Foreskin fibroblast (primary cell): ENCODE measurements at places on chromosomes 3 and 15.

DNA sequence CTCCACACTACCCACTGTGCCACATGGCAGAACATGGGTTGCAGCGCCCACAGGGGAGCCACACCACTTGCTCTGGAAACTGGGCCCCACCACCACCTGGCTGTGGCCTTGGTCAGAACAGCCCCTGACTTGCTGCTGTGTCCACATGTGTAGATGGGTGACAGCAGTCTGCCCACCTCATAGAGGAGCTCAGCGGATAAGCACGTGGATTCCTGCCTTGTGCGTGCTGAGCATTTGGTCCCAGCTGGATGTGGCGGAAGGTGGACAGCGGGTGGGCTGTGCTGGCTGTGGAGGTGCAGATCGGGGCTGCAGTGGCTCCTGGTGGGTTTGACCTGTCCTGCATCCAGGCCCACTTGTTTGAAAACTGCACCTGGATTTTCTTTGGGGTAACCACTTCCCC, 6.0 kb upstream of the PLXNA1 start:
- DNase-seq, result no peak

- no peak for DNase-seq
Measured at GRCh38 chr3:139016430-139017048, 4.2 kb downstream of the PRR23B start.

- no peak for DNase-seq
Measured at GRCh38 chr3:158210067-158210466, 100.2 kb downstream of the RSRC1 start.

DNA sequence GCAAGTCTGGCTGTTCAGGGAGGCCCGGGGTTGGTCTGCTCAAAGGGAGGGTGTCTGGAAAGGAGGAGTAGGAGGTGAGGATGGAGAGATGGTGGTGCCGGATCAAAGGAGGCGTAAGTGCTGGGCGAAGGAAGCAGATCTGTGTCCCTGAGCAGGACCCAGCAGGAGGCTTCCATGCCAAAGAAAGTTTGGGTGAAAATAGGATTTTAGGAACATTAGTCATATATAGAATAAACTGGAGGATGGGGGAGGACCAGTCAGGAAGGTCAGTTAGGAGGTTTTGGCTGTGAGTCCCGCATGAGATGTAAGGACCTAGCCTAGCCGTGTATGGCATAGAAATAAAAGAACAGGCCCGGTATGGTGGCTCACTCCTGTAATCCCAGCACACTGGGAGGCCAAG, 28.6 kb upstream of the VPS8 start:
- no peak for DNase-seq

GRCh38 chr3:58388550-58389091, 45.0 kb downstream of the PDHB start:
- peak; percentile 84 for DNase-seq

- no peak for DNase-seq
Measured at GRCh38 chr15:68515371-68516095, 63.3 kb upstream of the CORO2B start.

DNA sequence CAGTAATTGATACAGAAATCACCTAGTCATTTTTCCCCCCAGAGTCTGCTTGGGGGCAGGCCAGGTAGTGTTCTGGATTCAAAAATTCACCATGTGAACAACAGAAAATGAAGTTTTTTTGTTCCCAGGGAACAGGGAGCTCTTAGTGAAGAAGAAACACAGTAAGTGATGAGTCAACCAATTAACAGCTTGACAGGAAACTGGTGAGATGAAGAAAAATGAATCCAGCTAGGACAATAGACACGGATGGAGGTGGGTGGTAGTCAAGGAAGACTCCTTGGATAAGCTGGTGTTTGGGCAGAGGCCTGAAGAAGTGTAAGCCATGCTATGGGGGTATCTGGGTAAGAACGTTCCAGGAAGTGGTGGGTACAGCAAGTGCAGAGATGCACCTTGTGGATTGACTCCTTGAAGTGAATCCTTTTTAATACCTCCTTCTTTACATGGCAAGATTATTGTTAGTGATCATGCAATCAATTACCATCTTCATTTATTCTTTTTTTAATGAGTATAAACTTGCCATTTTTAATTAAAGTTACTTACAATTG, 339.9 kb upstream of the RGMA start:
- no peak for DNase-seq

DNA sequence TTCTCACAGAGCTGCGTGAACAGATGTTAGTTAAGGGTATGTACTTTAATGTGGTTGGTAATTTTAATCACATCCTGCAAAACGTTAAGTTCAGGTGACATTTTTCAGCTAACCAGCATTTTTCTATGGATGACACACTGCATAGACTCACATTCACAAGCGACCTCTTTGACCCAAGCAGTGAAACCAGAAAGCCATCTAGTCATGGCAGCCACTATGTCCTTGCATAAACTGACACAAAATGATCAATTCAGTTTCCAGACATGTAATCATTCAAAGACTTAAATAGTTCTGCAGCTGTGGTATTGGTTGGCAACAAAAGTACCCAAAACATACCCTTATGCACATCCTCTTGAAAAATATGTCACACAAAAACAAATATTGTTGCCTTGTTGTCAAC, 7.4 kb upstream of the CAPN7 start:
- DNase-seq, result no peak

- no peak for DNase-seq
Measured at GRCh38 chr3:69927571-69927970, 72.0 kb upstream of the SAMMSON start.
